ENCODE measurements at places on chromosomes 1 and 21.

DNA sequence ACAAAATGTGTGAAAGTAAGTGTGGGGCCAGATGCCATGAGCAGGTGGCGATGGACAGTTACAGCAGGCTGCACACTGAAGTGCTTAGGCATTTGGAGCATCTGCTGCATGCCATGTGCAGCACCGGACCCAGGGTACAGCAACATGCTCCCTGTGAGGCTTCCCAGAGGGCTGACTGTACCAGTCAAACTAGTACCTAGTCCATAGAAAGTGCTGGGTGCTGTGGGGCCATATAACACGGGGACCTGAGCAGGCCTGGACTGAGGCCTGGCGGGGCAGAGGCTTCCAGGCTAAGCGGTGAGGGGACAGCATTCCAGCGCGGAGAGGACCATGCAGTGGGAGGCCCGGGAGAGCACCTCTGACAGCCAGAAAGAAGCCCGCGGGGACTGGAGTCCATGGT is 29.9 kb upstream of the PKP1 start:
- DNase-seq, result no peak

DNA sequence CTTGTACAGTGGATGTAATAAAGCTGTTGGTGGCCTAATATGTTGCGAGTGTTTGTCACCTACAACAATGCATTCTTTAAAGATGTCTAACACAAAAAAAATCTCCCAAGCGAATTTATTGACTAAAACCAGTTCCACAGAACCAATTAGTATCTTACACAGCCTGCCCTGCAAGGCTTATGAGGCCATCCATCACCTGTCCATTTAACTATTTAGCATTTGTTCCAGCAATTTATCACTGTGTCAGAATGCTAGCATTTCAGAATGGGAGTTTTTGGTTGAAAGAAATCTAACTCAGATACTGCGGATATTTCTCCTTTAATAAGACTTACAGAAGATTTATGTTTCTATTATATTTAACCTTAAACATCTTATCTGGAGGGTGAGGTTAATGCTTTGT is 831.1 kb upstream of the PRMT6 start:
- no peak for DNase-seq

DNA sequence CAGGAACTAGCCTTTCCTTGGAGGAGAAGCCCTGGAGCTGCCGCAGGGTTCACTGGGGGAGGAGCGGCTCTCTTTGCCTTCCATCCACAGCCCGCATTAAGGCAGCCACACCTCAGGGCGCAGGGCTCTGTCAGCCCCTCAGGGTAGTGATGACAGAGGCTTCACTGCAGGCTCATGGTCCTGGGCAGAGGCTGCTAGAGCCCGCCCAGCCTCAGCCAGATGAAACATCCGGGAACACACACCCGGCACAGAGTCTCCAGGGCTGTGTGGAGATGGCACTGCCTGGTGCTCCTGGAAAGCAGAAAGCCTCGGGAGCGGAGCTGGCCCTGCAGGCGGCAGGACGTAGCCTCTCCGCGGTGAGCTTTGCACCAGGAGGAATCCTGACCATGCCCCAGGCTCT is 29.4 kb upstream of the PEX10 start:
- DNase-seq, result no peak

DNA sequence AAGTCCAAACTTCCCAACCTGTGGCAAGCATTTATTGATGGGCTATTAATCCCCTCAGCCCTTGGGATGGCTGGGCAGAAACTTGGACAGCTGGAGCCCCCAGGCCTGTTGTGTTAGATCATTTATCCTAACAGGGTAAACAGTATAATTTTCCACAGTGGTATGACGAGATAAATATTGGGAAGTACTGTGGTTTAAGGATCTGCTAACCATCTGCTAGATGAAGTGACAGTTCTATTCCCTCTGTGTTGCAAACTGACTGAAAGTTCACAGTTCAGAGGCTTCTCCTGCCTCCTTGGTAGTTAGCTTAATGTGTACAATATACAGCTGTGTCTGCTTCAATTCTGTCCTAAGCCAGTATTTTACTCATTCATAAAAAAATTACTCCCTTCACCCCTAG is 127.5 kb upstream of the CHODL start:
- DNase-seq, result no peak

GRCh38 chr1:165999826-166000225 is 167.0 kb downstream of the FAM78B start:
- no peak for DNase-seq

DNA sequence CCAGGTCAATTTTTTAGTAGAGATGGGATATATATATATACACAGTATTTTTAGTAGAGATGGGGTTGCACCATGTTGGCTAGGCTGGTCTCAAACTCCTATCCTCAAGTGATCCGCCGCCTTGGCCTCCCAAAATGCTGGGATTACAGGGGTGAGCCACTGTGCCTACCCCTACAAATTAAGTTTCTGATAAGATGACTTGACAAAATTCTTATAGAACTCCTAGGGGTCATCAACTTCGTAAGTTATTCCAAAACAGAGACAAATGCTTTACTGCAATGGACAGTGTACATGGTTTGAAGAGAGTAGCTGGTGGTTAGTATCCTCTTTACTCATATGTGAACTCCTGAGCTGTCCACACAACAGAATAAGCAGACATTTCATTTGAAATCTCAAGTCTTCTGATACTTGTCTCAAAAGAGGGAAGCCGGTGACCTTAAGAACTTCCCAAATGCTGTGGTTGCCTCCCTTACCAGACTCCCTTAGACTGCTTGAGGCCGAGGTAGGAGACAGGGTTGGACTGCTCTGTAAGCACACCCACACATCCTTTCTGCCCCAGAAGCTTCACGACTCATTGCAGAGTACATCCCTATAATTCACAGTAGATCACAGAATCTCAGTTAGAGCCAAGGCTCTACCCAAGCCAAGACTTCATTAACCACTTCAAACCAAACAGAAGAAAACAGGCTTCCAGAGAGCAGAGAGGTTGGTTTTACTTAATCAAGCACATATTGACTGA is 244.1 kb upstream of the IRF2BP2 start:
- no peak for DNase-seq

GRCh38 chr1:71656902-71657301 is 576.1 kb upstream of the ZRANB2 start:
- no peak for DNase-seq

DNA sequence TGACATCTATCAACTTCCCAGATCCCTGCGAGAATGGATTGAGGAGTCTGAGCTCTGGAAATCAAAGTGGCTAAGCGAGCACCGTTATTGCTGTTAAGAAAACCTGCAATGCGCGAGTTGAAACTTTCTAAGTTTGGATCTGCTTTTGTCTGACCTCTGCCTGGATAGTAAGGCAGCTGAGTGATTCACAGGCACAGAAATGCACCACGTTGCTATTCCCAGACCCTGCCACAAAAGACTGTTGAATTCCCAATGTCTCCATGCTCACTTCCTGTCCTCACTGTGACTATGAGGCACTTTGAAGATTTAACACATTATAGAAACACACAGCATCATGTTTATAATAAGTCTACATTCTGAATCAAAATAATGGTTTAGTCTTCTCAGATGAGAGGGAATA is 27.1 kb upstream of the CNIH3 start:
- no peak for DNase-seq

GRCh38 chr1:158028969-158029368 is 35.5 kb downstream of the KIRREL1 start:
- no peak for DNase-seq

DNA sequence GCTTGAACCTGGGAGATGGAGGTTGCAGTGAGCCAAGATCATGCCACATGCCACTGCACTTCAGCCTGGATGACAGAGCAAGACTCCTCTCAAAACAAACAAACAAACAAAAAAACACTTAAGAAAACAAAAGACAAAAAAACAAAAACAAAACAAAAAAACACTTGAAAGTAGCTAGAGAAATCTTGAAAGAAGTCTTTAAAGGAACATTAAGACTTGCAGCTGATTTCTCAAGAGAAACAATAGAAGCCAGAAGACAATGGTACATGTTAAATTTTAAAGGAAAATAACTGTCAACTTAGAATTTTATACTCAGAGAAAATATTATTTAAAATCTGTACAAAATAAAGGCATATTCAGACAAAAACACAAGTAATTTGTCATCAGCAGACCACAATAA is 71.3 kb downstream of the HLX start:
- no peak for DNase-seq

- DNase-seq, result no peak
Measured at GRCh38 chr1:100360790-100361510, 8.6 kb downstream of the CDC14A start.

GRCh38 chr1:246420300-246420699 is 86.8 kb downstream of the SMYD3 start:
- DNase-seq, result no peak

DNA sequence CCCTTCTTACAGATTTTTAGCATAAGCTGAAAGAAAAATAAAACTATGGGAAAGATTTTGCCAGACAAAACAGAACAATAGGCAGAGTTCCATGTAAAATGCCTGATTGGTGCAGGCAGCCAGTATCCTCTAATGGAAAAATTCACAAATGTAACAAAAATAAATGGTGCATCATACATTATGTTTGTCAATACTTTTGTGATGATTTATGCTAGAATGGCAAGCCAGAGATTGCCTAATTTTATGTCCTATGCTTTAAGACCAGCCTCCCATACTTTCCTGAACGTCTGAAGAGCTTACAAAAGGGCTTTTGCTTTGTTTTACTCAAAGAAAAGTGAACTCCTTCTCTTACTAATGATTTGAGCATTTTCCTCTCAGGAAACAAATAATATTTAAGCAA is 81.5 kb upstream of the KCNJ15 start:
- DNase-seq, result no peak

- DNase-seq, result no peak
Measured at GRCh38 chr1:110390096-110390495, 730 bp downstream of the SLC16A4 start.

DNA sequence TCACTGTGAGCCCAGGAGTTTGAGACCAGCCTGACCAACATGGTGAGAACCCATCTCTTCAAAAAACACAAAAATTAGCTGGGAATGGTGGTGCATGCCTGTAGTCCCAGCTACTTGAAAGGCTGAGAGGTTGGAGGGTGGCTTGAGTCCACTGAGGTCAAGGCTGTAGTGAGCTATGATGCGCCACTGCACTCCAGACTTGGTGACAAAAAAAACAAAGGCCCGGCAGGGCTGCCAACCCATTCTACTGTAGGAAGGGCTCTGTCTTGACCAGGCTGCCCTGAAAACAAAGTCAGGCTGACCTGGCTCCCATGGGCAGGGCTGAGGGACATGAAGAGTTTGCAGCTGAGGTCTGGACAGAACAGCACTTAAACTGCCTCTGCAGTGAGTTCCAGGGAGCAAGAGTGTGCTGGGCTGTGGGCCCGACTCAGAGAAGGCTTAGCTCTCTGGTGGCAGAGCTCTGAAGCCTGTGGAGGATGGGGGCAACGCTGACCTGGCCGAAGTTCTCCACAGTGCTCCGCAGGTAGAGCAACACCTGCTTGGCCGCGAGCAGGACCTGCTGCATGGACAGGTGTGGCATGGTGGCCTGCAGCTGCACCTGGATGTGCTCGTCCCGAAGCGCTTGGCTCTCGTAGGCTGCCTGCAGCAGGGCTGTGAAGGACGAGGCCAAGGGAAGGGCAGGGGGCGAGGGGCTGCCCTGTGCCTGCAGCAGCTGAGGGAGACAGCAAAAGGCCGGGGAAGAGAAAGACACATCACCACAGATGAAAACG is 42.4 kb downstream of the URB1 start:
- no peak for DNase-seq

GRCh38 chr1:204659056-204659455 is 26.5 kb downstream of the LRRN2 start:
- no peak for DNase-seq

DNA sequence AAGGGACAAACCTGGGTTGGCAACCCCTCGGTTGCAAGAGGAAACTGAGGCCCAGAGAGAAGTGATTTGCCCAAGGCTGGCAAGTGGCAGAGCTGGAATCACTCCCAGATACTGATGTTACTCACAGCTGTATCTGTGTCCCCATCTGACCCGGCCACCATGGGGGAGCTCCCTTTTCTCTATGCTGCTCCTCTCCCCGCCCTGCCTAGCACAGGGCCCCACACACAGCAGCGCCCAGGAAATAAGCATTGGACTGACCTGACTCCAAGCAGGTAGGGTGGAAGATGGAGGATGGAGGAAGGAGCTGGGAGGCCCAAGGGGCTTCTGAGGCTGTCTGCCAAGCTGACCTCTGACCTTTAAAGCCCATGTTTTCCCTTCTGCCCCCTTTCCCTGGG is 3.0 kb upstream of the FBLIM1 start:
- DNase-seq, result no peak

GRCh38 chr1:9399510-9400424 is 107.1 kb downstream of the SPSB1 start:
- no peak for DNase-seq

DNA sequence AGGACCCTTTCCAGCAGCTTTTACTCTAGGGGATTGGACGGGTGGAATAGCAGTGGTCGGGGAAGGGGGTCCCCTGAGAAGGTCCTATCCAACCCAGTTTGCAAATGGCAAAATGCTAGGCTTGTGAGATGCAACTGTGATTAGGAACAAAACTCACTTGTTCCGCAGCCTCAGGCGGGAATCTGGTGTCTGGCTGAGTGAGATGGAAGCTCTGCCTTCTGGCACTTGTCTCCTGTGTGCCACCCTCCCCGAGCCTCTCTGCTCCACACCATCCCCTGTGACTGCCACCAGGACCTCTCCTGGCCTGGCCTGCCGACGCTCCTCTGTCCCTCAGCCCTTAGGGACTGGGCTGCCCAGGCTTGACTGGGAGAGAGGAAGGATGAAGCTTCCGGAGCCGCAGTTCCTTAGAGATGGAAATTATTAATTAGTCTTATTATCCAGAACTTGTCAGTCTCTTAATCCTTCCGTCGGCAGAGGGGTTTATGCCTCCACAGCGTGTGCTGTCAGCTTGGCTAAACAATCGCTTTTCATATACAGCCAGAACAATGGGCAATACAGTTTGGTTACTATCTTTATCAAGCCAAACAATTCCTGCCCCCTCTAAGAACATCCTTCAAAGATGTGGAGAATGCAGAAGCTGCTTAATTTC is 292.8 kb upstream of the VAMP3 start:
- DNase-seq, result no peak

DNA sequence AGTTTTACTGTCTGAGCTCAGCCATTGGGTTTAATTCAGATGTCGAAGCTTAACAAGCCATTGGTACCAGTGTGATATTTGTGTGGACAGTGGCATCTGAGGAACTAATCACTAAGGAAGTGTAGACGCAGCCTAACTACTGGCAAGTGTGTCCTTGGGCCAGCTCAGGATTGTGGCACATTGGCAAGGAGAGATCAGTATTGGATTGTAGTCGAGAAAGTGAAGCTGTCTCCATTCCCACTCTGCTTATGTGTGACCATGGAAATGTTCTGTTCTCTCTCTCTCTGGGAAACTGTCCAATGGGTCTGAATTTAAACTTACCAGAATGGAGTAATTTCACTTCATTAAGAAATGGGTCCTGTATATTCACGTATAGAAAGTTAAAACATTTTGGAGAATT is 112.2 kb downstream of the ITSN1 start:
- no peak for DNase-seq

DNA sequence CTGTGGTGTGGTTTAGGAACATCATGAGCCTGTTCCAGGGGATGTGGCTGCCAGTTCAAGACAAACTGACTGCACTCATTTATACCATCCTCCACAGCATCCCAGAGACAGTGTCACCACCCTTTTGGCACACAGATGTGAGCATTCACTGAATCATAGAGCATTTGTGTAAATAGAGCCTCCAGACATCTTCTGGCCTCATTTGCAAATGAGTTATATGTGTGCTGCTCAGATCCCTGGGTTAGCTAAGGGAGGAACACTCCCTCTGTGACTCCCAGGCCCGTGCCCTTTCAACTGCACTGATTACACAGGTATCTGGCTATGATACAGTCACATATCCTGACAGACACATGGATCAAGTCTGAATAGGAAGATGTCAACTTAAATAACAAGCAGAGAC is 351.5 kb upstream of the PLD5 start:
- DNase-seq, result no peak

- DNase-seq, result no peak
Measured at GRCh38 chr1:25612421-25612820, 4.2 kb upstream of the MAN1C1 start.
